ENCODE measurements at places on chromosomes 4 and X. TPM values are rescaled to one million over a fixed set of nuclear protein-coding genes. Genes with fewer than 3 reads are reported as not detected.

DNA sequence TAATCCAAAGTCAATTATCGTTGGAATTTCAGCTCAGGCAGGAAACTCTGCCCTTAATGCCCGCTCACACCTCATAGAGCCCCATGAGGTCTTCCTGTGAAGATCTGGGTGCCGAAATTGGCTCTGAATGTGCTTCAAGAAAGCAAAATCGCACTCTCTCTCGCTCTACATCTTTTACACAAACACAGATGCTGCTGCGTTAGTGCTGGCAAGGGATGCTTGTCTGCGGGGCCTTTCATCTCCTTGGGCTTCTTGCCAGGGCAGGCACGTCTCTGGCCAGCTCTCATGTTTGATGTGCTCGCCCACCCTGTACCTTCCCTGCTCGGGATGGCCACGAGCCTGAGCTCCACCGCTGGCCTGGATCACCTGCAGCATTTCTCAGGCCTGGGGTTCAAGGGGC, 66.5 kb downstream of the CLCN4 start:
- H3K27ac ChIP-seq = no peak overlapping the region
- H3K36me3 ChIP-seq = no peaks in the 10 kb centered on the region

GRCh38 chr4:87632469-87632868, 17.6 kb upstream of the DMP1 start:
- no peaks in the 10 kb centered on the region for H3K36me3 ChIP-seq
- DNase-seq = no peak
- H3K27me3 ChIP-seq = no peaks in the 10 kb centered on the region
- H3K27ac ChIP-seq = no peak overlapping the region
- H3K4me1 ChIP-seq = no peaks in the 10 kb centered on the region
- H3K4me3 ChIP-seq = no peak overlapping the region

DNA sequence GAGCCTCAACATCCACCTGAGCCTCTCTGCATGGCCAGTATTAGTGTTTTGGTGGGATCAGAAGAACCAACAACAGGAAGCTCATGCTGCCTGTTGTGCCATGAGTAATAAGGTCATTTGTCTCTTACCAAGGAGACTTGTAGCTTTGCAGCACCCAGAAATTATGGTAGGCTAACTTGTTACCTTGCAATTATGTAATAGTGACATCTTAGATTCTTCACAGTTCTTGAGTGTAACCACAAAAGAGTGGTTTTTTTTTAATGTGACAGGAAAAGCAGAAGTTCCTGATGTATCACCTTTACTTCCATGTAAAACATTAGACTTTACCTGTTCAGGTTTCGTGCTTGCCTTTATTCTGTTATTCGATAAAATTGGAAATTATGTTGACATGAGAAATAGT, 263.9 kb upstream of the CXXC4 start:
- H3K4me3 ChIP-seq = no peak overlapping the region
- no peaks in the 10 kb centered on the region for H3K4me1 ChIP-seq
- DNase-seq = no peak
- H3K36me3 ChIP-seq = no peaks in the 10 kb centered on the region
- H3K27ac ChIP-seq = no peak overlapping the region
- H3K27me3 ChIP-seq = no peaks in the 10 kb centered on the region

DNA sequence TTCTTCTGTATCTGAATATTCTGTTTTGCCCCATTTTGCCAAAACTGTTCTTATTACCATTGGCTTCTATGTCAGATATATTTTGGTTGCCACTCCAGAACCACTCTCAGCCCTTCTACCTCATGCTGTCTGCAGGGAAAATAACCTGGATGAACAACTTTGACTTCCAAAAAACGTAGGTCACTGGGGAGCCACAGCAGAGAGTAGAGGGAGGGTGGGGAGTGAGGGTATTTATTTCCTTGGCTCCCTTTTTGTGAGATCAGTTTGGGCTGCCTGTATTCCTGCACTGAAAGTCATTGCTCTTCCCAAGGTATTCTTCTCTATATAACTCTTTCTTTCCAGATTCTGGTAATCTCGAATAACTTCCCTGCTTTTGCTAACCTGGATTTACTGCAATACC, 6.3 kb downstream of the BMPR1B start:
- H3K27ac ChIP-seq = no peak overlapping the region
- no peak for DNase-seq
- no peaks in the 10 kb centered on the region for H3K4me1 ChIP-seq
- H3K27me3 ChIP-seq = peaks cover 2% of the 10 kb centered on the region
- no peak overlapping the region for H3K4me3 ChIP-seq

DNA sequence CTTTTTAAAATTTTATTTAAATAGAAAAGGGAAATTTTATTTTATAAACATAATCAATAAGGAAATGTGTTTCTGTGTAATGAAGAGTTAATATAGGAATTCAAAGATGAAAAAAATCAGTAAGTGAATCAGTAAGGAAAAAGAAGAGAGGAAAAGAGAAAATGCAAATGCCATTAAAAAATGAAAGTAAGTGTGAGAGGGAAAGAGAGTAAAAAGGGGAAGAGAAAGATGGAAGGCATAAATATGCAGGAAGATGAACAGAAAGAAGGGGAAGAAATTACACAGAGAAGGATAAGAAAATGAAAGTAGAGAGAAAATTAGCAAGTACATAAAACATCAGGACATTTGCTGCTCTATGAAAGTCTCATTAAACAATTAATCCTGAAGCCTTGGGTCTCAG, 349.9 kb downstream of the FSTL5 start:
- no peaks in the 10 kb centered on the region for H3K27me3 ChIP-seq
- peaks cover 2% of the 10 kb centered on the region for H3K36me3 ChIP-seq
- H3K4me3 ChIP-seq = no peak overlapping the region

DNA sequence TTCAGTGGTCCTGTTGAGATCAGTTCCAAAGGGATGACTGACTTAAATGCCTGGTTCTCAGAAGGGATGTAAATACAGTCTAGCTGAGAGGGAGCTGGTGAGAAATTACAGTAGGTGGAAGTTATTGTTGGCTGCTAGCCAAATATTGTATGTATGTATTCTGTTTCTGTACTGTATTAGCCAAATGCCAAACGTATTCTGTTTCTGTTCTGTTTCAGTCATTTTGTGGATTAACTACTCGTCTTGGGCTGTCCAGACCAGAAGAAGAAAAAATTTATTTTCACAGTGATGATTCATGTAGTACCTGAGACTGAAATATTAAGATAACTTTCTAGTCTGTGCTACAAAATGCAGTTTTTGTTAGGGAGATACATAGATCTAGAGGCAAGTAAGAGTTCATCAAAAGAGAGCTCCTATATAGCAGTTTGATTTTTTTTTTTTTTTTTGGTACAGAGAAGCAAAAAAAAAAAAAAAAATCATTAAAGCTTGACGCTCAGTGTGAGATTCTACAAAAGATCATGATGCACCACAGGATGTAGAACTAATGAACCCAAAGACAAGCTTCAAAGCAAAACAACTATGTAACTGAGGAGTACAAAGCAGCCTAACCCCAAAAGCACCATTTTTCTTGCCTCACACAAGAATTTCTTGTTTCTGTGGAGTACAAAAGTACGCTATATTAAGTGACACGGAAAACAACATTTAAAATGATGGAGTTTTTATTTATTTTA, 54.8 kb downstream of the CASP6 start:
- no peak overlapping the region for H3K27ac ChIP-seq
- no peak for DNase-seq
- no peaks in the 10 kb centered on the region for H3K27me3 ChIP-seq
- no peak overlapping the region for H3K4me3 ChIP-seq
- H3K4me1 ChIP-seq = no peaks in the 10 kb centered on the region

The CT55 gene
- total RNA-seq = not detected

DNA sequence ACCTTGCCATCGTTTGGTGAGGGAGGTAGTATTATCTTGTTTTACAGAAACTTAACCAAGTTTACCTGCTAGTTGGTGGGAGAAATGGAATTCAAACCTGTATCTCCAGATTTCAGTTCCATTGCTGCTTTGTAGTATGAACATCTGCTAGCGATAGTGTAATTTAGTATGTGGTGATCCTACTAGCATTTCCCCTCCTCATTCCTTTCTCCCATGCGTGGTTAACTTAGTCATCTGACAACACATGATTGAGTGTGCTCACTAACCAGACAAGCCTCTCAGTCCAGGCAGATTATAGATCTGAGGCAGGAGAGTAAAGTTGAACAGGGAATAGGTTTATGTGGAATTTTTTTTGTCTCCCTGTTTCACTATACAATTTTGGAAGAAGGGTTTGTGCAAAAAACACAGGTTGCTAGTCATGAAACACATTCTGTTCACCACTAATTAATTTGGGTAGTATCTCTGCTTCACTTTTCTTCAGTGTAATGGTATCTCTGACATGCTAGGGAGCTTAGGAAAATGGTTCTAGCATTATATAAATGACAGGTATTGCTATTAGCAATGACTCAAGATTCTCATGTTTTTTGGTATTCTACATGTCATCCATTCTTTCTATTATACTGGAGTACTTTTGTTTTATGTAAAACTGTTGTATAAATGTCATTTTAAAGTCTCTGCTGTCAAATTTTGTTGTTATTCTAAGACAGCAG, 21.7 kb downstream of the RBPJ start:
- no peak for DNase-seq
- no peaks in the 10 kb centered on the region for H3K27me3 ChIP-seq
- no peaks in the 10 kb centered on the region for H3K36me3 ChIP-seq
- H3K4me1 ChIP-seq = no peaks in the 10 kb centered on the region

DNA sequence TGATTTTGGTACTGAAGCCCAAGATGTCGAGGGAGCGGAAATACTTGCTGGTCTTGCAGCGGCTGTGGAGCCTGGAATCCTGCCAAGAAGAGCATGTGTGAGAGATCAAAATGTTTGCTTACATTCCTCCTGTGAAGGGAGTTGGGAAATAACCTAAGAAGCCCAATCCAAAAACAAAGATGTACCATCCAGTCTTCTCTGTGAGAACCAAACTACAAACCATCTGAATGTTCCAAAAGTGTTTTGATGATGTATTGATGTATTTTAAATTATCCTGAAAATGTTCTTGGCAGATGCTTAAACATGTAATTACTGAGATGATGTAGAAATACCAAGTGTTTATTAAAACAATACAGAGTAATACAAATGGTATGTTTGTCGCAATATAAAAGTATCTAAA, 10.1 kb upstream of the ADH1A start:
- H3K4me1 ChIP-seq = no peaks in the 10 kb centered on the region
- DNase-seq = peak; percentile 62
- no peak overlapping the region for H3K4me3 ChIP-seq
- H3K36me3 ChIP-seq = no peaks in the 10 kb centered on the region

- H3K27ac ChIP-seq = no peak overlapping the region
- H3K4me3 ChIP-seq = no peak overlapping the region
- no peaks in the 10 kb centered on the region for H3K4me1 ChIP-seq
Measured at GRCh38 chr4:140466146-140466545, 31.9 kb downstream of the MGAT4D start.

DNA sequence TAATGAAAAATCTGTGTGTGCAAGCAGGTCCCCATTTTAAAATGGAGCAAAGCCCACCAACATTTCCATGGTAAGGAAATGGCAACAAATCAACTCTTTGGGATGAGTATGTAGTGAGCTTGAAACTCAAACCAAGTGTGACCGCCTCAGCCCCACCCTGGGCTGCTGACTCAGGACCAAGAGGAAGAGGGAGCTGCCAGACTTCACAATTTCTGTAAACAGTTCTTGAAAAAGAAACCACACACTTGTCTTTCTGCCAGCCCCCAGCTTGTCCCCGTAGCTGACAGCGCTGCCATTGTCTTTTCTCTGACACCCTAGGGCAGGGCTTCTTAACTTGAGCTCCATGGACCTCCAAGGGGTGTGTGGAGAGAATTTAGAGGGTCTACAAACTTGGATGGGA, 10.3 kb downstream of the RTL5 start:
- H3K36me3 ChIP-seq = no peaks in the 10 kb centered on the region
- H3K27me3 ChIP-seq = peaks cover 45% of the 10 kb centered on the region
- H3K27ac ChIP-seq = peak overlapping the region; percentile 75
- no peaks in the 10 kb centered on the region for H3K4me1 ChIP-seq
- DNase-seq = no peak

DNA sequence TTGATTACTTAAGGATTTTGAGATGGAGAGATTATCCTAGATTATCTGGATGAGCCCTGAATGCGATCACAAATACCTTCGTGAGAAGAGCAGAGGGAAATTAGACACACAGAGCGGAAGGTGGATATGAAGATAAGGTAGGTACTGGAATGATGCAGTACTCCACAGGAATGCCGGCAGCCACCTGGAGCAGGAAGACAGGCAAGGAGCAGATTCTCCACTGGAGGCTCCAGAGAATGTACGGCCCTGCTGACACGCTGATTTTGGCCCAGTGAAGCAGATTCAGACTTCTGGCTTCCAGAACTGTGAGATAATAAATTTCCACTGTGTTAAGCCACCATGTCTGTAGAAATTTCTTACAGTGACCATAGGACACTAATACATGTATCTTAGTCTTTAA, 79.4 kb upstream of the PITX2 start:
- no peak overlapping the region for H3K4me3 ChIP-seq
- DNase-seq = no peak
- H3K4me1 ChIP-seq = no peaks in the 10 kb centered on the region
- no peaks in the 10 kb centered on the region for H3K27me3 ChIP-seq
- no peaks in the 10 kb centered on the region for H3K36me3 ChIP-seq

DNA sequence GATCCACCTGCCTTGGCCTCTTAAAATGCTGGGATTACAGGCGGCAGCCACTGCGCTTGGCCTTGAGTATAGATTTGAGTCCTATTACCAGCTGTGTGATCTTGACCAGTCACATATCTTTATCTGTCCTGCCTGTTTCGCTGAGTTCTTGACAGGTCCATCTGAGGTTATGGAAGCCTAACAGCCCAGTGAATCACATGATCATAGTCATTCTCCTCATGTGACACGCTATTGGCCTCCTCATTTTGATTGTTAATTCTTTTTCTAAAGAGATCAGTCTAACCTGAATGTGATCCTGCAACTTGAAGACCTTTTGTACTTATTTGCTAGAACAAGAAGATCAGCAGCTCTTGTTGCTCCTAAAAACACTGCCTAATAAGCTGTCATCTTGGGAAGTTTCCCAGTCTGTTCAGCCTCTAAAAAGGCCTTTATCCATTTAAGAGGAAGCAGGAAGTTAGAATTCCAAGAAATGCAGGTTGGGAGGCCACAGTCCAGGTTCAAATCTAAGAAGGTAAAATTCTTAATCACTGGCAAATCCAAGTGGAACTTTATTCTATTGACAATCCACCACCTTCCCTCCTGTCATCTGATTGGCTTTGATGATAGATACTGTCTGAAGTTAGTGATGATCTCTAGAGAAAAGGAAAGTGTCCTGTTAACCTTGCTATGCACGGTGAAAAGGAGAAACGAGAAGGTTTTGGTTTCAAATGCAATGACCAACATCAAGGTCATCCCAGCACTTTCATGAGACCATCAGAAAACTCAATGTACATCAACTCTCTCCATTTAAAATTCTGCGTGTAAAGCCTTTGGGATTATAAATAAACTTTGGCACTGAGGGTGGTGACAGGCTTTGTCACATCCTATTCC, 86.9 kb downstream of the CHRNA9 start:
- no peak overlapping the region for H3K4me3 ChIP-seq
- DNase-seq = no peak
- H3K4me1 ChIP-seq = no peaks in the 10 kb centered on the region
- H3K27ac ChIP-seq = peak overlapping the region; percentile 29
- H3K36me3 ChIP-seq = no peaks in the 10 kb centered on the region
- no peaks in the 10 kb centered on the region for H3K27me3 ChIP-seq

- H3K36me3 ChIP-seq = no peaks in the 10 kb centered on the region
- no peak overlapping the region for H3K4me3 ChIP-seq
- H3K27ac ChIP-seq = no peak overlapping the region
- DNase-seq = no peak
Measured at GRCh38 chr4:174835536-174835935, 6.5 kb upstream of the GLRA3 start.

The PLS3 gene
- 79.5 TPM for total RNA-seq

All from breast epithelium (tissue), 4 donors.